ENCODE measurements at places on chromosomes 3 and 15.

DNA sequence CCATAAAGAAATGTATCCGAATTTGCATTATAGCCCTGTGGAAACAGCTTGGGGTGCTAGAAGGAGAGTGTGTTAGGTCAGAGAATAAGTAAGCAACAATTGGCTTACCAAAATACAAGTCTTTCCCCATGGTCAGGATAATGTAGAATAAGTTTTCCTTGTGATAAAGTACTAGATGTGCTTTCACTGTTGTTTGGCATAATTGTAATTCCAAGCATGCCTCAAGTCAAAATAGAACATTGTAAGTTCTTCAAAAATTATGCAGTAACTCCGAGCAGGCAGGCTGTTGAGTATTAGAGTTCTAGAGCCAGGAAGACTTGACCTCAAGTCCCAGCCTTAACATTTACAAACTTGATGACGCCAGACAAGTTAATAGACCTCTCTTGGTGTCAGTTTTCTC, 242.0 kb downstream of the TUSC7 start:
- DNase-seq: no peak

DNA sequence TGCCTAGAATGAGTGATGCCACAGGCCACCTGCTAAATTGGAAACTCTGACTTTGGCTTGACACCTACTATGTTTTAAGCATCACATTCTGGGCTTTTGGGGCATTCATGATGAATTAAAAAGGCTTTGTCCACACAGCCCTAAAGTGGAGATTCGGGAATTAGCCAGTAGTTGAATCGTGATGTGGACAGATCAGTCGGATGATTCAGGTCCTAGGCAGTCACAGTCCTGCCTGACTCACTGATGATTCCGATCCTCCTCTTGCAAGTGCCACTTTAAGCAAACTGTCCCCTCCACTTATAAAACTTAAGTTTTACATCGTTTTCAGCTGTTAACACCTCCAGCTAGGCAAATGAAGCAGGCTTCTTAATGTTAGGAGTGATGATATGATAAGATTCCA, 75.3 kb downstream of the SYNPR start:
- no peak for DNase-seq

- DNase-seq: no peak
Measured at GRCh38 chr3:138327831-138328230, 1.8 kb downstream of the NME9 start.

DNA sequence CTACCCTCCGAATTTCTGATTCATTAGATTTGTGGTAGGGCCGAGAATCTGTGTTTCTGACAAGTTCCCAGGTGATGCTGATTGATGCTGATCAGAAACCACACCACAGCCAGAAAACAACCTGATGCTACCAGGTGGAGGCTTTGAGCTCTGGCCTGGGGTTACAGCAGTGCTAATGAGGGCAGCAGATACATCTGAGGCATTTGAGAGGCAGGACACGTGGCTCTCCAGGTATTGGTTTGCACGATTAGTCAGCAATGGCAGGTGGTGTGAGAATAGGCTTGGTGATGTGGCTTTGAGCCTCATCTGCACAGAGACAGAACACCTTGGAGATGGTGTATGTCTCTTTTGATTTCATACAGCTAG, 78.8 kb upstream of the THBS1 start:
- no peak for DNase-seq

DNA sequence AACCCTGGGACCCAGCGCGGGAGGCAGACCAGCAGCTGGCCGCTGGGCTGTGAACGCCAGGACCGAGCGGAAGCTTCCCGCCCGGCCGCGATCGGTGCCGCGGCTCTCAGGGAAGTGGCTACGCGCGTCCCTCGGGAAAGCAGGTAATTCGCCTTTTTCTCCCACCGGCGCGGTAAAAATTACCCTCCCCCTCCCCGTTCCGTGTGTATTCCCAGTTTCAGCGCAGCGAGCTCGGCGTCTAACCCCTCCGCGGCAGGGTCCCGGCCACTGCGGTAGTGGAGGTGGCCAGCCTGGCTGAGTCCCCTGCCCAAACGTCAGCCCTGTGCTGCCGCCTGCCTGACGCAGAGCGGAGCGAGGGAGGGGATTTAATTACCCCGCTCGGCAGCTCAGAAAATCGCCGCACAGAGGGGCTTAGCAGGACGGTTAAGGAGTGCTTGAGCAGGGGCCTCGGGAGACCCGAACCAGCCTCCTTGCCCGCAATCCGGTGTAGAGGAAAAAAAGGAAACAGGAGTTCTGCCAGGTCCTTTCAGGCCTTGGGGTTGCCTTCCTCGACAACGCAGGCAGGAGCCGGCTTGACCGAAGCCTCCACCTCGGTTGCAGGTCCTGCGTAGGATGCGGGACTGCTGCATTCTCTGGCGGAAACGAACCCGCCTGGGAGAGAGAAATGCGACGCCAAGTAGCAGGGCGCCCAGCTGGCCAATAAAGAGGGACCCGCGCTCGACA, 2.9 kb downstream of the GATA2 start:
- DNase-seq: no peak

DNA sequence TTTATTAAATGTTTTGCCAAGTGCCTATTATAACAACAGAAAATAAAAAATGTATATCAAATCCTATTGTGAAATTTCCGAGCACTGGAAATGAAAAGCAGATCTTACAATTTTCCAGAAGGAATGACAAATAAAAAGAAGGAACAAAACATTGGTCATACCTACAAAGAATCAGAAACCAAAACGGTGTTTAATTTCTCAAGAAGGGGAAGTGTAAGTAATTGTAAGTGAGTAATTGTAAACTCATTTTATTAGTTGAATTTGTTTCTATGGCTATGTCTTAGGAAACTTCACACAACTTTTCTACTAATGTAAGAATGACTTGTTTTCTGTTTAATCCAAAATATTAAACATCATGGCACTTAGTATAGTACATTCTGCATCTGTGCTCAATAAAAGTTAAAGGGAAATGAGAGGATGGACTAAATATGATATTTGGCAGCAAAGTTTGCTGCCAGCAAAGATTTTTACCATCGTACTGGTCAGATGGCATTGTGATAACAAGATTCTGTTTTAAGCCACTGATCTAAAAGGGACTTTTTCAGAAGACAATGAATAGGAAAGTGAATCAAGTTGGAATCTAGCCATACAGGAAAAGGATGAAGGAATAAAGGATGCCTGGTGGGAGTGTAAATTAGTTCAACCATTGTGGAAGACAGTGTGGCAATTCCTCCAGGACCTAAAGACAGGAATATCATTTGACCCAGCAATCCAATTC, 232.4 kb downstream of the NFKBIZ start:
- no peak for DNase-seq

- DNase-seq: no peak
Measured at GRCh38 chr3:178532476-178532875, 3.8 kb upstream of the KCNMB2 start.

GRCh38 chr15:58295637-58296215, 136.1 kb upstream of the LIPC start:
- no peak for DNase-seq

GRCh38 chr3:56894881-56895431, 93.2 kb upstream of the ARHGEF3 start:
- no peak for DNase-seq

- DNase-seq: peak; percentile 77
Measured at GRCh38 chr15:90064911-90065681, 37.2 kb downstream of the IDH2 start.

- no peak for DNase-seq
Measured at GRCh38 chr15:45644437-45644836, 9.6 kb downstream of the SQOR start.

DNA sequence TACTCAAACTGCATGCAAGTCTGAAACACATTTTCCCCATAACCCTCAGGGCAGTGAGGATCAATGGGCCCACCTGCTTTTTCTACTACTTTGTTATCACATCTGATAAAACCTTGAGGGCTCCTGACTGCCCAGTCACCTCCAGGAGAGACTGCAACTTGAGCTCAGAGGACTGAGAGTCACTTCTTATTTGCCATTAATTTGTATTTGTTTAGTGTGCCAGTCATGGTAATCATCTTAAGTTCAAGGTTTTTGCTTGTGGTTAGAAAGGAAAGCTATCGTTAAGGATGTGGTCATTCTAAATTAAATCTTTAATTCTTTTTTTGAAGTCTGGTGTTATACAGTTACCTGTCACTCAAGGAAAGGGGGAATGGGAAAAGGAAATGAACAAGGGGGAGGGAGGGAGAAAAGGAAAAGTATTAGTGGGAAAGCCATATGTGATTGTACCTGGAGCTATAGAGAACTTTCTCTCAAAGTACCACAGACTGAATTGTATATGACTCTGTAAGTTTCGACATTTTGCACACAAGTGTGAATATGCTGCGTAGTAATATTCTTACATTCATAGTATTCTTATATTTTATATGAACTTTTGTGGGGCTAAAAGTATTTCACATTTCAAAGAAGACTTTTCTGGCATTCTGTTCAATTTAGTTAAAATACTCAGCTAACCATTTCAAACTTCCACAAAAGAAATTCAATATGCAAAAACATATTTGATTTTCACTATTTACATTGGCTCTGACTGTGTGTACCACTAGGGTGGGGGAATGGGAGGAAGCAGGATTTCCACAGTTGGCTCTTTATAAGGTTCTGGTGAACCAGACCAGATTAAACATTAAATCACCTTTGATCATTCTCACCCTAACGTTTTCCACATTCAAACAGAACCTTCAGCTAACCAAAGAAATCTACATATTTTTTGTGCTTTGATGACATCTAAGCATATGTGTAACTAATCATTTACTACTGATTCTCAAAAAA, 166.5 kb upstream of the ATP11B start:
- DNase-seq: no peak

- DNase-seq: no peak
Measured at GRCh38 chr3:129702934-129703712, 96.6 kb upstream of the PLXND1 start.

DNA sequence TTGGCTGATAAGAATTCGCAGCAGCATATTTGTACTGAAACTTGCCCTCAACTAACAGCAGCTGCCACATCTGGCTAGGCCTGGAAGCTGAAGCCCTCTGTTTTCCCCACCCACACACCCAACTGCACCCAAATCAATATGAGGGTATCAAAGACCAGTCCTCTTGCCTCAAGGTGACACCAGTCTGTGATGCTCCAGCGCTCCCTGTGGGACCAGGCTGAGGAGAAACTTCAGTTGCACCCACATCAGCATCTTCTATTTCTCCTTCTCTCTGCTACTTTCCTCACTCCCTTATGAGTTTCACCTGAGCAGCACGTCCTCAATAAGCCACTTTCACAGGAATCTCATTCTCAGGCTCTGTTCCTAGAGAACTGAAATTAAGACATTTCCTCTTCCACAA, 18.7 kb upstream of the GRAMD1C start:
- DNase-seq: no peak

GRCh38 chr15:58284293-58284692, 146.1 kb downstream of the AQP9 start:
- no peak for DNase-seq

DNA sequence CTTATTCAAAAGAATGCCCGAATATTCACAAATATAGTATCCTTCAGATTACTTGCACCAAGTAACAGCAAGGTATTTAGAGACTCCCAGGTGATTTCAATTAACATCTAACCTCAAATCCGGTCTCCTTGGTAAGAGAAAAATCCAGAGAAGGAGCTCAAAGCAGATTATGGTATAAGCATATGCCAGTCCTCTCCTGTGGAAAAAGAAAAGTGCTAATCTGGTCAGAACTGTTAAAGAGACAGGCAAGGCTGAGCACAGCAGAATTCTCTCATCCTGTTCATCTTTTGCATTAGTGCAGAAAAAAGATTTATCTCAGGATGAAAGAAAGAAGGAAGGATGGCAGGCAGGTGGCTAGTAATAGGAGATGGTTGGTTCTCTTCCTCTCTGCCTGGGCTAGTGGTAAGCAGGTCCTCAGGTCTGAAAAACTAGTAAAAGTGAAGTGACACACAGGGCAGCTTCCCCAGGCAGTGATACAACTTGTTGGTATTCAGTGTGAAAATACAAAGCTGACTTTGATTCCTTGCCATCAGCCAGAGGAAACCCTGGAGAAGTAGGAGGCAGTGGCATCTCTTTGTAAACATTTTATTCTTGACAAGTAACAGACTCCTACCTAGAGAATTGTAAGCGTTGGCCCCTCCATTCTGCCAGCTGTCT, 14.2 kb downstream of the ATXN7 start:
- no peak for DNase-seq

DNA sequence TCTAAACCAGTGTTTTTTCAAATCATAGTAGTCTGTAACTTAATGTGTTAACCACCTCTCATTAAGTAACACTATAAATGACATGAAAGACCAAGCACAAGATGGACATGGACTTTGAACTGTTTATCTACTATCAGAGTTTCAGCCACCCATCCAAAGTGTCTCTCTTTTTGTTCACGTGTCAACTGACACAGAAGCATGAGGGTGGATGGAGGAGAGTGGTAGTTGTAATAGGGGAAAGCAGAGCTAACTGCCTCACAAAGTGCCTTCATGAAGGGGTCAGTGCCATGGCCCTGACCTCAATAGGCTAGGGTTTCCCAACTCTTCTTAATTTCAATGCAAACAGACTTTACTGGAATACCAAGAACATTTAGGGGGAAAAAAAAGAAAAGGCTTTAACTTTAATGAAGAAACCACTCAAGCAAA, 32.1 kb upstream of the TRPM7 start:
- DNase-seq: no peak

DNA sequence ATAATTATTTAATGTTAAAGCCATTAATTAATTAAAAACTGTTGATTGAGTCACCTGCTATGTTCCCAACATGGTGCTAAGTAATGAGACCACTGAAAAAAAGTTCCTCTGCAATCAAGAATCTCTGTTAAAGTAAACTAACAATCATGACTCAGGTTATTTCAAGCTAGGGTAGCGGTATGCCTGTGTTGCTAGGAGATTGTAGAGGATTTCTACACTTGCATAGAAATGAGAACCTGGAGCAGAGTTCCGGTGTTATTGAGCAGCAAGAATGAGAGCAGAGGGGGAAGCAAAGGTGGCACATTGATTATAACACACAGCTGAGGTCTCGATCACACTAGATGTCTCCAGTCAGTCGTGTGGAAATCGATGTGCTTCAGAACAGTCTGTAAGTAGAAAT, 41.4 kb downstream of the C3orf85 start:
- no peak for DNase-seq

DNA sequence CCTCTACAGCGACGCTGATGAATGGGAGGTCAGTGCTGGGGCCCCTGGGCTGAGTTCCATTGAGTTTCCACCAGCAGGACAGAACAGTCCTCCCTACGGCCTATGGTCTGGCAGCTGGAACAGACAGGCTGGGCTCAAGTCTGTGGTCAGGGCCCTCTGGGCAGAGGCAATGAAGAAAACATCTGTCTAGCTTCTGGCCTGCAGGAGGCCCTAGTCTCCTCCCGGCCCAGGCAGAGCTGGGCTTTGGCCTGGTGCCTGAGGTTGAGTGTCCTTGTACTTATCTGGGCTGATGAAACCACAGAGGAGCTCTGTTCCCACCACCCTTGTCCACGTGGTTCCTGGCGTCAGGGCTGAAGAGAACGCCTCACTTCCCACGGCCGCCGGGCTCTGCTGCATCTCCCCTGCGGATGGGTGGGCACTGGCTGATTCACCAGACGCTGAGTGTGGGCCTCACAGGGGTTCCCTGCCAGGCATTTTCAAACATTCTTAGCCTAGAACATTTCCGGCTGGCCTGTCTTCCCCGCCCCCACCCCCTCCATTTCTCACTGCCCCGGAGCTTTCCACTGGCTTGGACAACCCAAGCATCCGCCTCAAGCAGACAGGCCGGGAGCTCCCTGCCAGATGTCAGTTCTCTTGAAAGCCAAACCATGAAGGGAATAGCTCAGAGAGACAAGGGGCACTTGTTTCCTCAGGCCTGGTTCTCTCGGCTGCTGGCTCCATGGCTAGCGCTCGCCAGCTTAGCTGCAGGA, 20.3 kb downstream of the PPCDC start:
- peak; percentile 90 for DNase-seq

- DNase-seq: no peak
Measured at GRCh38 chr15:68145706-68146105, 59.4 kb downstream of the CALML4 start.

Data from NB4 (cell line).